Hematopoietic multipotent progenitor cell (in vitro differentiated cells): ENCODE measurements at places on chromosomes 5 and 9.
A peak's percentile ranks its signal among the peaks of the same experiment; 100 is the strongest.

GRCh38 chr9:127635201-127635735, 23.2 kb downstream of the STXBP1 start:
- no peak for DNase-seq

DNA sequence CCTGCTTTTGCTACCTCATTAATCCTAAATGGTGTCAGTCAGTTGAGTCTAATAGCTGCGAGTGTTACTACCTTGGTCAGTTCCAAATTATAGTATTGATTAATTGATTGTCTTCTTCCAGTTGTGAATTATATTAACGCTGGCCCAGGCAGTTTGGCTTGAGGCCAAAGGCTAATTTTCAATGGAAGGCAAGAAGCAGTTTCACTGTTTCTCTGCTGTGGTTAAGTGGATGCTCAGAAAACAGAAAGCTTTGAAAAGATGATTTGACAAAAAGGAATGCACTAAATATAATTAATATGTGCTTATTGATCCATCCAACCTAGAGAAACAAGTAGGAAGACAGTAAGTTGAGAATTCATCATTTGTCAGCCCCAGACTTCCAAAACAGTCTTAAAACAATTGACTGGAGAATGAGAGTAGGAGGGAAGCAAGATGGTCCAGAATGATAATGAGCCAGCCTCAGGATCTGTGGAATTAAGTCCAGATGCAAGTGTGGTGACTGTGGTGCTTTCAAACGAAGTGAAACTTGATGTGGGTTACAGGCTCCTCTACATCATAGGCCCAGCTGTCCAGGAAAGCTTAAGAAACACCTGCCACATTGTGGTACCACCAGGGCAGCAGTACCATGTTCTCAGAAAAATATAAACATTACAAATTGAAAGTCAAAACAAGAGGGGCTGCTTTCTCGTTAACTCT, 1371.0 kb upstream of the DMAC1 start:
- DNase-seq: no peak

DNA sequence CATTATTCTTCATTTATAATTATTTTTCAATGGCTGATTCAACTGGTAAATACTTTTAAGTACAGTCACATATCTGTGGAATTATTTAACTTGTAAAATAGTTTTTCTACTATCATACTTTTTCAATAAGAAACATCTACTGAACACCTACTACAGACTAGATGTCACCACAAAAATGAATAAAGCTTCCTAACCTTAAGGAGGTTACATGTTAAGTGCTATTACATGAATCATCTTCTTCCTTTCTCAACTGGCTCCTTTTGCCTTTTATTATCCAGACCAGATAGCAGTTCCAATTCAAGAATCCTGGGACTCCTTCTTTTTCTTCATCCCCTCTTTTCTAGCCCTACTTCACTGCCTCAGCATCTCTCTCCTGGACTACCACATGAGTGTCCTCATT, 4.7 kb downstream of the PGGT1B start:
- no peak for DNase-seq

DNA sequence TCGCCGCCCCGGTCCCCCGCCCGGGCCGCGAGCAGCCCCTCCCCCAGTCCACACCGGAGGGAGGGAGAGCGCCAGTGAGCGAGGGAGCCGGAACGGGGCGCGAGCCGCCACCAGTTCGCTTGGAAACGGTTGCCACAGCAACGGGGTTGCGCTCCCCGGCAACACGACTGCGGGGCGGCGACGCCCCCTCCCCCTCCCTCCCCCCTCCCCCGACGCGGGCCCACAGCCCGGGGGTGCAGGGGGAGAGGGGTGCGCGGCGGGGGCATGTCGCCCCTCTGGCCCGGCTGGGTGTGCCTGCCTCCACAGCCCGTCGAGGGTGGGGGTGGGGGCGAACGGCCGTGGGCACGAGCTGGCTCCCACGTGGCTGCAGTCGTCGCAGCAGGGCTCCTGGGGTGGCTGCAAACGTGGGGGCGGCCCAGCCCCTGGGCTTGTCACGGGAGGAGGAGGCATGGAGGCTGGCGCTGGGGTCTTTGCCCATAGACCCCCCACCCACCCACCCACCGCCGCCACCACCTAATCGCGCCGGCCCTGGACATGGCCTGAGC, 524 bp downstream of the PRR7 start:
- peak; percentile 69 for DNase-seq

DNA sequence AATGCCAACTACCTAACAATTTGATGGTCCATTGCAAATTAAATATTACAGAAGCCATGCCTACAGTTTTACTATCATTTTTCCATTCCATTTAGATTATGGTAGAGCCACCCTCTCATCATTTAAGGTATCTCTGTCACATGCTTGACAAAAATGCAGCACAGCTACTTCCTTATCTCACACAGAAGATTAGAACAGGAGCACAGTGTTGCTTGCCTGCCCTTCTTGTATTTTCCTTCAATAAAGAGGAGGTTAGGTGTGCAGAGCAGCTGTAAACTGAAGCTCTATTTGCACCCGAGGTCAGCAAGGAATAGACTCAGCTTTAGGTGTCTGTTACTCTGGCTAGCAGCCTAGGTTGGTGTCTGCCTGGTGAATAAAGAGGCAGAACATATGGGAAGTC, 51.5 kb upstream of the ATP10B start:
- no peak for DNase-seq

DNA sequence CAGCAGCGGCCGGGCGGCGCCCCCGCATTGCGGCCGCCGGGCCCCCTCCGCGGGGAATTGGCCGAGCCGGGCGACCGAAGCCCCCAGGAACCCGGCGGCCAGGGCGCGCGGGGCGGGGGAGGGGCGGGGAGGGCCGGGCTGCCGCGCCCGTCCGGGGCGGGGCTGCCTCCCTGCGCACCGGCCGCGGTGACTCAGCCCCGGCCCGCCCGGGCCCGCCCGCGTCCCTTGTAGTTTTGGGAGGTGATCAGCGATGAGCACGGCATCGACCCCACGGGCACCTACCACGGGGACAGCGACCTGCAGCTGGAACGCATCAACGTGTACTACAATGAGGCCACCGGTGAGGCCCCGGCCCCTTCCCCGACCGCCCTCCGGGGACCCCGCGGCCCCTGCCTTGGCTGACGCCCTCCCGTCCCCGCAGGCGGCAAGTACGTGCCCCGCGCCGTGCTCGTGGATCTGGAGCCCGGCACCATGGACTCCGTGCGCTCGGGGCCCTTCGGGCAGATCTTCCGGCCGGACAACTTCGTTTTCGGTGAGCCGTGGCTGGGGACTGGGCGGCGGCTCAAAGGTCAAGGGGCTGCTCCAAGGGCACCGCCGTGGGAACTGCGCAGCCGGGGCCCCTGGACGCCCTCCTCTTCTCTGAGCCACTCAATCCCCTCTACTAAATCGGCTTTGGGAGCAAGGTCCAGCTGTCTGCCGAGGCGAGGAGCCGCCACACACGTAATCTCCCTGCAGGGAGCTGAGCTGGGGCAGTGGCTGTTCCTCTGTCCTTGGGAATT, 592 bp downstream of the TUBB4B start:
- no peak for DNase-seq

DNA sequence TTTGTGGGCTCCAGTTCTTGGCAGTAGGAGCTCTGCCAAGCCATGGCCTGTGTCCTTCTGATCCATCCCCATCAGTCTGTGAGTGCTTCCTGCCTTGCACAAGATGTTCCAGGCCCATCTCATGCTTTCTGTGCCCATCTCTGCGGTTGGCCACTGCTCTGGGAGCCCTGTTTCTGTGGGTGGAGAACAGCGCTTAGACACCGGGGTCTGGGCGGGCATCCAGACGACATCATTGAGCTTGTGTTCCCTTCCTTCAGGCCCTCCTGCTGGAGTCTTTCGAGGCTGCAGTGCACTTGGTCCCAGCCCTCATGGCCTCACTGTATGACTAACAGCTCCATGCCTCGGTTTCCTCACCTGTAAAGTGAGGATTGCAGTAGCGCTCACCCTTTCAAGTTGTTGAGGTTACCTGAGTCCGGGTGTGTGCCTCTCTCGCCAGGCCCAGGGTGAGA, 14.9 kb upstream of the CARD19 start:
- no peak for DNase-seq

- DNase-seq: no peak
Observed at GRCh38 chr5:111582993-111583601, 70.8 kb upstream of the STARD4 start.

DNA sequence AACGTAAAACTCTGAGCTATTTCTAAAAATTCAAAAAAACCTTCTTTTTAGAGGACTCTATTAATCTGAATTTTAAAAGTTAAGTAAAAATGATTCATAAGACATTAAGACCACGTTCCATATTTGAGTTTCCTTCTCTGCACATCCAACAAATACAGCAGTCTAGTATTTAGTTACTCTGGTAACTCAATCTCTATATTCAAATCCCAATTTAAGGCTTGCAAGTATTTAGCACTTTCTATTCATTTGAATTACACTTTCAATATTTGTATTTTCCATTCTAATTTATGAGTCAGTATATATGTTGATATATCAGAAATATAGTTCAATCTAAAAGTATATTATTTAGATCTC, 17.7 kb downstream of the RFX3 start:
- no peak for DNase-seq
